ENCODE measurements at places on chromosomes 5 and 9.

GRCh38 chr9:81472701-81473100, 216.6 kb downstream of the TLE1 start:
- DNase-seq = no peak

DNA sequence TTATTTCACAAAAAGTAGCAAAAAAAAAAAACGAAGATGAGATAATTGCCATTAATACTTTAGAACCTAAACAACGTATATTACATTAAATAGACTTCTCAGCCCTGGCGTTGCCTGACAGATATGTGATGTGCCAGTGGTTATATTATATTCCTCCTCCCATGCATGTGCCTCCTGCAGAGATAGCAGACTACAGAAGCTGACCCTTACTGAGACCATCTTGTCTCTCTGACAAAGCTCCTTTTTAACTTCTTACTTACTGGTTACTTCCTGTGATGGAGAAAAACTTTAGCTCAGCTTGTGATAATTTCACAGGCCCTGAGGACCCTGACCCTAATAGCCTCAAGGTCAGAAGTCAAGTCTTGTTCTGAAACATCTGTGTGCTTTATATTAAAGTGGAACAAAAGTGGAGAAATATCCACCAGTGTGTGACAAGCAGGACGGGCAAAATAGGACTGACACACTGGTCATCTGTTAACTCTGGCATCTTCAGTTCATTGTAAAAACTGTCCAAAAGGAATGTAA, 80.6 kb upstream of the POU5F2 start:
- no peak for DNase-seq

DNA sequence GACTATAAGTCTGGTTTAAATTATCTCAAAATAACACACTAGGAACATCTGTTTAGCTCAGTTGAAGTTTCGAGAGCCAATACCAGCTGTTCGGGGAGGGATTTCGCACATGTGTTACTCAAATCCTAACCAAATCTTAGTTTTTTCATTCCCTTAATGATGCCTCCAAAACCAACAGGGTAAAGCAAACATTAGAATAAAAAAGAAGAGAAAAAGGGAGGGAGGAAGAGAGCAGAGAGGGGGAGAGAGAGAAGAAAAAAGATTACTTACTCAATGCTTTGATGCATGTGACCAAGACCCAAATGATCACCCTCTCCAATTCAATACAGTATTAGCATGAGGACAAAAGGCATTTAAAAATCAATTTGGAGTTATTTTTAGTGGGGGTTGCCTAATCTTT, 86.0 kb upstream of the NR5A1 start:
- no peak for DNase-seq

DNA sequence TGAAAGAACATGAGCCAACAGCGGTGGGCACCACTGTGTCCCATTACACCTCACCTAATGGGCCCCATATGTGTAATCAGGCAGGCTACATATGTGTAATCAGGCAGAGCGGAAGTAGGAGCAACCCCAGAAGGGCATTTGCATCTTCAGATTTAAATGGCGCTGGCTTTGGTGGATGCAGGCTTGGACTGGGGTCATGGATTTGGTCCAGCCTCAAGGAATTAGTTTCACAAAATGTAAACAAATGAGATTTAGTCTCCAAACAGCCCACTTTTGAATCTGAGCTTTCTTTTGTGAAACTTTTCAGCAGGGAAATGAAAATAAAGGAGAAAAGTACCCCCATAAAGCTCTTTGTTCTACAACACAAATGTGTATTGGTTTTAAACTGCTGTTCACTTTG, 161.3 kb downstream of the LPAR1 start:
- no peak for DNase-seq

DNA sequence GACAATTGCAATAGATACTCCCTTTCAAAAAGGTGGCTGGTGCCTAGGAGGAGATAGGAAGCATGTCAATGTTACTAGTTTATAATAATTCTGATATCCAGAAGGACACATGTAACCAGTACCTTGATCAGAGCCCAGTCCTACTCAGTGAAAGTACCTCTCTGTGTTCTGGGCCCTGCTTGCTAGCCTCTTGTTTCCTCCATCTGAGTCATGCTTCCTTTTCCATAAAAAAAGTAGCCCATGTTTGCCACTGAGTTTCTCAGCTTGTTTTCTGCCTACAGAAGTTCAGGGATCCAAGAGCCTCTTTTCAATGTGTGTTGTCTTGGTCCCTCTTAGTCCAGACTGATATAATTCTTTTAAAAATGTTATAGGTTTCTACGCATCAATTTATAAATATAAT, 149.0 kb downstream of the SSBP2 start:
- DNase-seq = no peak

- no peak for DNase-seq
Measured at GRCh38 chr5:116564312-116564711, 10.3 kb downstream of the SEMA6A start.

- DNase-seq = no peak
Measured at GRCh38 chr5:171657473-171657872, 128.1 kb upstream of the SMIM23 start.

DNA sequence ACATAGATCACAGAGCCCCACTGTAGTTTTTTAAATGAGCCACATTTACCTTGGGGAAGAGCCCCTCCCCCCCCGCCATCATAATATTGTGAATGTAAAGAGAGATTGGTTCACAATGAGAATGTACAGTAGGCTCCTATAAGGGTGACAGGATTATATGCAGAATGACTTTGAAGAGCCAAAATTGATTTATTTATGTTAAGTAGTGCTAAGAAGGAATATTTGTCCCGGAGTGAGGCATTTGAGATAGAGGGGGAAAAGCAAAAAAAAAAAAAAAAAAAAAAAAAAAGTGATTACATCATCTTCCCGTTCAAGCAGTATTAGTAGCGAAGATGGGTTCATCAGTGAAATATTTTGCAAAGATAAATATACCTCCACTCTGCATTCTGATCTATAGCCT, 73.9 kb downstream of the PIK3R1 start:
- no peak for DNase-seq

GRCh38 chr9:69582544-69583297, 89.5 kb downstream of the APBA1 start:
- no peak for DNase-seq

DNA sequence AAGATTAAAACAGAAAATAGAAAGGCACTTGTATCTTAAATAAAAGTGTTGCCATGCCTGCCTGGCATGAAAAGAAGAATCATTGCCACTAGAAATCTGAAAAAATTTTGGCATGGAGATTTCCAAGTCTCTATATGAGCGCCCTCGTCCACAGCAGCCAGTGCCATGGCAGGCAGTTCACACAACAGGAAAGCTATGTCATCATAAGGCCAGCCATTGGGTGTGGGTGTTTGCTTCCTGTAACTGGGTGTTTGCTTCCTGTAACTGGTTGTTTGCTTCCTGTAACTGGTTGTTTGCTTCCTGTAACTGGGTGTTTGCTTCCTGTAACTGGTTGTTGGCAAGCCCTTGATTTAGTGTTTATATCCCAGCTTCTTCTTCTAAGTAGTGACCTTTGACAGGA, 446.7 kb downstream of the IRX1 start:
- no peak for DNase-seq

All from activated naive CD4-positive, alpha-beta T cell (primary cell).